Activated CD4-positive, alpha-beta T cell treated with anti-CD3 and anti-CD28 coated beads, Interleukin-2, amount 10 ng/mL, durations not matched to agents 7 days and 5 days (primary cell): ENCODE measurements at places on chromosomes 6 and 20. TPM values are rescaled to one million over a fixed set of nuclear protein-coding genes. Genes with fewer than 3 reads are reported as not detected.

Gene EFCAB8
- total RNA-seq = 1.2 TPM

Gene HLA-DQA1
- 4.7 TPM for total RNA-seq

Gene PSORS1C2
- not detected for total RNA-seq

Gene PRPH2
- total RNA-seq = not detected

Gene ATP9A
- 0.21 TPM for total RNA-seq

Gene PDRG1
- 12.9 TPM for total RNA-seq

Gene GMDS
- total RNA-seq = 31.1 TPM

Gene ENPP1
- 0.12 TPM for total RNA-seq

Gene UBD
- total RNA-seq = 0.37 TPM

Gene PDE7B
- total RNA-seq = 0.57 TPM

Gene DEF6
- total RNA-seq = 219 TPM

GRCh38 chr6:45951321-45952167 is 64.1 kb downstream of the CLIC5 start:
- no peak for DNase-seq
- no peak overlapping the region for H3K27ac ChIP-seq
- H3K27me3 ChIP-seq = peaks cover 2% of the 10 kb centered on the region
- no peak overlapping the region for H3K4me3 ChIP-seq

GRCh38 chr20:3658019-3658715 is 5.0 kb downstream of the GFRA4 start:
- no peak overlapping the region for H3K27ac ChIP-seq
- no peaks in the 10 kb centered on the region for H3K36me3 ChIP-seq
- H3K27me3 ChIP-seq = peaks cover 42% of the 10 kb centered on the region
- H3K4me3 ChIP-seq = no peak overlapping the region
- DNase-seq = no peak

DNA sequence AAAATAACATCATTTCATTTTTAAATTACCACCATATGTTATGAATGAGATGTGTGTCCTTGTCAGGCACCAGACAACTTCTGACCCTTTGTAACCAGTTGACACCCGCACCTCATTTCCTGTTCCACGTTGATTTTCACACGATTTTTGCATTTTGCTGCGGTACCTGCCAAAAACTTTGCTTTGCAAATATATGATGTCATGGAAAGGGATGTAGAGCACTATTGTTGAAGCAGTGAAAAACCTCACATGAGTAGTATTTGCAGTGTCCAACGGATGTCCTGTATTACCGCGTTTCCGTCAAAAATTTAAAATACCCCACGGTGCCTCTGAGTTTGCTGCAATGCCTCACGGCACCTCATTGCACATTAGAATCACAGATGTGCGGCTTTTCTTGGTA is 115.6 kb downstream of the MTHFD1L start:
- peaks cover 13% of the 10 kb centered on the region for H3K36me3 ChIP-seq
- no peak overlapping the region for H3K27ac ChIP-seq
- H3K4me3 ChIP-seq = no peak overlapping the region
- DNase-seq = no peak
- no peaks in the 10 kb centered on the region for H3K27me3 ChIP-seq

DNA sequence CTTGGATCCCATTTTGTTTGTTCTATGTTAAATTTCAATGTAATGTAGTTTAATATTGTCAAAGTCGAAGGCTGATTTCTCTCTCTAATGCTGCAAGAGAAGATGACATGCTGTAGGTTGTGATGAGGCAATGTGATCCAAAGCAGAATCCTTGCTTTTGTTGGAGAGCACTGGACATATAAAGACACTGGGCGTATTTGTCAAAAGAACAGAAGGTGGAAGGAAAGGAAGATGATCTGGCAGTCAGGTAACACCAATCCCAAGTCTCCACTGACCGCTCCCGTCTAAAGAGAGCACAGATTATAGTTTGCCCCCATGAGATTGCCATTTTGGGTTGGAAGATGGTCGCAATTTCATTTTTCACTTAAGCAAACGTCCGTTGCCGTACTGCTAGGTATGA is 935 bp upstream of the RFX6 start:
- peak overlapping the region; percentile 3 for H3K4me3 ChIP-seq
- DNase-seq = no peak

DNA sequence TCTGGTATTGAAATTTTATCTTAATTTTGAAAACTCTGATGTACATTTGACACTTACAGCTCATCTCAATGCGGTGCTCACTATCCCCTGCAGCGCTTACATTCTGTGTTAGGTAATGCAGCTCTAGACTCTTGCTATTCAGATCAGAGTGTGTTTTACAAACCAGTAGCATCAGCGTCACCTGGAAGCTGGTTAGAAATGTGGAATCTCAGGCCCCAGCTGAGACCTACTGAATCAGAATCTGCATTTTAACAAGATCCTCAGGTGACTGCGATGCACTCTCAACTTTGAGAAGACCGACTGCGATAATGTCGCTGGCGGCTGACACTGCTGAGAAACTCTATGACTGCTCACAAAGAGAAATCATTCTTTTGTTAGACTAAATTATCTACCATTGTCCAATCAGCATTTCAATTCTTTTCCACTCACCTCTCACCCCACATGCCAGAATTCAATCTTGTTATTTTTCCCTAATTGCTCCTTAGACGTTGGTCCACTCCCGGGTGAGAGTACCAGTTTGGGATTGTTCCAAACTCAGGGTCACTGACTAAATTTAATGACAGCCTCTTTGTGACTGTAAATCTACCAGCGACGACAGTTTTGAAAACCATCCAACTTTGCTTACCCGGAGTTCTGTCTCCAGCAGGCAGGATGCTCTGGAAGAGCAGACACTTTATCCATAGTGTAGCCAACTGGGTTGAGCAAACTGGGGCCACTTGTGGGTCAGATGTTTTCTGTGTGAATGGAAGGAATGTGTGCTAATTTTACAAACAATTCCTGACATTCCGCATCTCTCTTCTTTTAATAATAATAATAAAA is 140.1 kb upstream of the BTBD3 start:
- no peaks in the 10 kb centered on the region for H3K36me3 ChIP-seq
- no peak overlapping the region for H3K4me3 ChIP-seq
- no peak overlapping the region for H3K27ac ChIP-seq

DNA sequence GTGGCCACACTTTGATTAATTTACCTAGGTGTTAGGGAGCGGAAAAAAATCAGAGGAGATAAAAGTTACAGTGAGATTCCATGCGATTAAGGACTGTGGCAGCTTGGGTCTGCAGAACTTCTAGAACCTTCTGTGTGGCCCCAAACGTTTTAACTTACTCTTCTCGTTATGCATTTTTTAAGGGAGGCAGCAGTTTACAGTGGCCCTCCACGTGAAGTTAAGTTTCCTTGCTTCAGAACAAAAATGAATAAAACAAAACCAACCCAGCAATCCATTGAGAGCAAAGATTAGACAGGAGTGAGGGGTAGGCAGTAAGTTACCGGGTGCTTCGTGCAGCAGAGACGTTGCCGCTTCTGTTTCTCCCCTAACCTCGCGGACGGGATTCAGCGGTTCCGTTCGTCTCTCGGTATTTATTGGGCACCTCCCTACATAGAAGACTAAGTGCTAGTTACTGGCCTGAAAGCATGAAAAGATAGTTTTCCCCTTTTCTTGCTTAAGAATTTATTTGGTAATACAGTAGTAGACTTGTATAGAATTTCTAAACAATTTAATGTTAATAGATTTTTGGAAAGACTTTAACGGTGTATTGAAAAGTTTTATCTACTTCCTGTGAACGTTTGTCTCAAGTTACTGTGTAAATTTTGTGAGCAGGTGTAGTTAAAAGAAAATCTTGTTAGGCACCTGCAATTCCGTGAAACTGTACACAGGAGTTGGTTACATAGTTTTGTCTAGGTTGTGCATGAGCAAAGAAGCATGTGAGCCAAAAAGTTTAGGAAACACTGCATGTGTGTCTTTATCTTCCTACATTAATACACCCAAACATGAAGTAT is 1.1 kb downstream of the BAG2 start:
- peak overlapping the region; percentile 95 for H3K4me3 ChIP-seq
- H3K36me3 ChIP-seq = peaks cover 6% of the 10 kb centered on the region
- peak; percentile 52 for DNase-seq
- H3K27me3 ChIP-seq = no peaks in the 10 kb centered on the region
- H3K4me1 ChIP-seq = peaks cover 51% of the 10 kb centered on the region
- peak overlapping the region; percentile 97 for H3K27ac ChIP-seq

DNA sequence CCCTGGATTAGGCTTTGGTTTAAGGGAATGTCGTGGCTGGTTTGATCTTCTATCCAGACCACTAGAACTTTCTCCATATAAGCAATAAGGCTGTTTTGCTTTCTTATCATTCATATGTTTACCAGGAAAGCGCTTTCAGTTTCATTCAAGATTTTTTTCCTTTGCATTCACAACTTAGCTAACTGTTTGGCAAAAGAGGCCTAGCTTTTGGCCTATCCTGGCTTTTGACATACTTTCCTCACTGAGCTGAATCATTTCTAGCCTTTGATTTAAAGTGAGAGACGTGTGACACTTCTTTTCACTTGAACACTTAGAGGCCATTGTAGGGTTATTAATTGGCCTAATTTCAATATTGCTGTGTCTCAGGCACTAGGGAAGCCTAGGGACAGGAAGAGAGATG is 1.7 kb upstream of the FAM50B start:
- H3K4me1 ChIP-seq = peaks cover 24% of the 10 kb centered on the region
- H3K36me3 ChIP-seq = peaks cover 17% of the 10 kb centered on the region
- H3K27ac ChIP-seq = peak overlapping the region; percentile 75
- no peak for DNase-seq

DNA sequence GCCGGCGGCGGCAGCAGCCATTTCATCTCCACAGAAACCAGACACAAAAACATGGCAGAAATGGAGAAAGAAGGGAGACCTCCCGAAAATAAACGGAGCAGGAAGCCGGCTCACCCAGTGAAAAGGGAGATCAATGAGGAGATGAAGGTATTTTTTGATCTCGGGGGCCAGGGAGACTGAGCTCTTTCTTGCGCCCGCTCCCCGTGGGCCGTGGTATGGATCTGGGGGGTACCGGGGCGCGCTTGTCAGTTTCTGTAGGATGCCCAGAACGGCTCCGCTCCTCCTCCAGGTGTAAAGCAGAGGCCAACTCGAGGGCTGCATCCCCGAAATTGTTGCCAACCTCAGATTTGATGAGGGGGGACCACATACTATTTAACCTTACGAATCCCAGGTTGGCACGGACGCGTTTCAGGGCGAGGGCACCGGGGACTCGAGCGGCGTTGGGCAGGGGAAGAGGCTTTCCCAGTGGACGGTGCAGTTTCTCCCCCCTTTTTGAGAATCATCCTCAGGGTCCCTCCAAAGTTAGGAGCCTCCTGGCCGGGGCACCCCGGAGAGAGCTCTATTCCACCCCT is 735 bp downstream of the SOBP start:
- DNase-seq = no peak
- no peaks in the 10 kb centered on the region for H3K36me3 ChIP-seq
- H3K27ac ChIP-seq = no peak overlapping the region
- H3K27me3 ChIP-seq = peaks cover 51% of the 10 kb centered on the region

DNA sequence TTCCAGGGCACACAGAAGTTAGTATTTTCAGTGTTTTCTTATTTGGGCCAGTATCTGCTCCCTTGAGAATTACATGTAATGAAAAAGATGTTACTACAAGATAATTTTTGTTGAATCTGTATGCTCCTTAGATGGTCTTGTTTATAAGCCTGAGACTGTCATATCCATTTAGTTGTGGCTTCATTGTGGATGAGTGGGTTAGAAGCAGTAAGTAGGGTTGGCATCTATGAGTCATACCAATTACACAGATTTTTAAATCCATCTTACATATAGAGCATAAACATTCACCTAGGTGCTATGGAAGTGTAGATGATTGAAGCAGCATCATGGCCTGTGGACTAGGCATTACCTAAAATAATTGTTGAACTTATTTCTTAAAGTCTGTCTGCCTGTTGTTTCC is 13.5 kb upstream of the BAG2 start:
- H3K36me3 ChIP-seq = peaks cover 34% of the 10 kb centered on the region
- no peaks in the 10 kb centered on the region for H3K27me3 ChIP-seq
- H3K27ac ChIP-seq = no peak overlapping the region
- no peaks in the 10 kb centered on the region for H3K4me1 ChIP-seq
- DNase-seq = no peak

- H3K36me3 ChIP-seq = no peaks in the 10 kb centered on the region
- H3K4me3 ChIP-seq = no peak overlapping the region
- H3K4me1 ChIP-seq = peaks cover 2% of the 10 kb centered on the region
- peaks cover 45% of the 10 kb centered on the region for H3K27me3 ChIP-seq
Observed at GRCh38 chr20:1897965-1898464, 2.8 kb downstream of the SIRPA start.

DNA sequence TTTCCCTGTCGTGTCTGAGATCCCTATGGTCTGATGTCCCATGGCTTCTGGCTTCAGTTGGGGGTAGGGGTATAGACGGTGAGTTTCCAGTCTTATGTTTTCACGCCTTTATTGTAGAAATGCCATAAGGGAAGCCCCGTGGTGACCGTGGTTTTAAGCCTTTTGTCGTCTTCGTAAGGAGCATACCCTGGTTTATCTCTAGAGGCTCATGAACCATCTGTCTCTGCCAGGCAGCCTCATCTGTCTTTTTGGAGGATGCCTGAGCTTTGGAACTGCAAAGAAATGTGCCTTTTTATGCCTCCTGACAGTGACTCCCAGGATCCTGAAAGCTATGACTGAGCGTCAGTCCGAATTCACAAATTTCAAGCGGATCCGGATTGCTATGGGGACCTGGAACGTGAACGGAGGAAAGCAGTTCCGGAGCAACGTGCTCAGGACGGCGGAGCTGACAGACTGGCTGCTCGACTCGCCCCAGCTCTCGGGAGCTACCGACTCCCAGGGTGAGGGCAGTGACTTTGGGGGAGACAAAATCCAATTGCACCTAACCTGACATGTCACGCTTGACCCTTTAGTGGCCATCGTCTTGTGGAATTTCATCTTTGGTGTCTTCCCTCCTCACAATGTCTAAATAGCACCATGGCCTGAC is 84.6 kb downstream of the SYNJ2 start:
- peaks cover 35% of the 10 kb centered on the region for H3K36me3 ChIP-seq
- H3K27me3 ChIP-seq = no peaks in the 10 kb centered on the region
- no peak for DNase-seq
- no peak overlapping the region for H3K4me3 ChIP-seq

GRCh38 chr20:35845561-35845960 is 73.7 kb downstream of the PHF20 start:
- H3K27ac ChIP-seq = no peak overlapping the region
- peaks cover 6% of the 10 kb centered on the region for H3K4me1 ChIP-seq
- H3K27me3 ChIP-seq = no peaks in the 10 kb centered on the region
- H3K4me3 ChIP-seq = no peak overlapping the region
- peaks cover 49% of the 10 kb centered on the region for H3K36me3 ChIP-seq

DNA sequence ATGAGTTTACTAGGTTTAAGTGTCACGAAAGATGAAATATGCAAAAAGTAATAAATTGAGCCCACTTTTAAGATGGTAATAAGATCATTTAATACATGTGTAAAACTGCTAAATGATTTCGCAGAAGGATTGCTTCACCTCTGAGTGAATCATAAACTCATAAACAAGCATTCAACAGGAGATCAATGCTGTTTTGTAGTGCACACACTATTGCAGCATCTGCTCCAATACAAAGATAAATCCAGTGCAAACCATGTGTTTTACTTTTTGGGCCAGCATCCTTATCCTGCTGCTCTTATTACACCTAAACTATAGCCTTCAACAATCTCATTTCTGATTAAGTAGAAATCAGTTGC is 400.1 kb downstream of the NKAIN2 start:
- H3K27me3 ChIP-seq = no peaks in the 10 kb centered on the region
- H3K4me1 ChIP-seq = no peaks in the 10 kb centered on the region
- H3K4me3 ChIP-seq = no peak overlapping the region
- no peak overlapping the region for H3K27ac ChIP-seq
